Effector memory CD4-positive, alpha-beta T cell (primary cell): ENCODE measurements at places on chromosomes 12 and 14.

GRCh38 chr12:5498076-5498475 is 66.2 kb downstream of the NTF3 start:
- DNase-seq: no peak

DNA sequence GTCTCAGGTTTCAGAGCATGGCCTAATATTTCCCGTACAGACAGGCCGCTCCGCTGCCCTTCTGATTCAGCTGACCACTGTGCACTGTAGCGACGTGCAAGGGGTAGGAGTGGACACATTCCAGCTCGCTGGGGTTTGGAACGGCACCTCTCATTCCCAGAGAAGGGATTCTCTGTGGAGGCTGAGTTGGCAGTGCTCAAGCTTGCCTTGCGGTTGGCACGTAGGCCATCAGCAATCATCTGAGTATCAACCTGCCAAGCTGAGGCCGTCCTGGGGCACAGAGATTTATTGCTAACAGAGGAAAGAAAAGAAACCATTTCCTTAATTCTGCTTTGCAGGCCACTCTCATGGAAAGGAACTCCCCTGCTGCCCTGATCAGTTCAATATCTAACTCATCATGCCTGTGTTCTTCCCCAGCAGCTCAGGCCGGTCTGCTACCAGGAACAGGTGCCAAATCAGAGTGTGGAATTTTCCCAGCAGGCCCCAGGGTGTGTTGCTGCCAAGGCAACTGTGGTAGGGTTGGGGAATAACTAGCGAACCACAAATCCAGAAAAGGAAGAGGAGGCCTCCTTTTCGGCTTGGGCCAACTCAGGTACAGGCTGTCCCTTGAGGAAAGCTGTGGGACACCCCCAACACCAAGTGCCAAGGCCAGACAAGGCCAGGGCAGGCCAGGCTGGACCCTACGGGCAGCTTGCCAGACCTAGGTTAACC is 92.5 kb downstream of the SSPN start:
- DNase-seq: no peak

- DNase-seq: no peak
These were observed 207.7 kb downstream of the FUT8 start for GRCh38 chr14:65620195-65620594.

DNA sequence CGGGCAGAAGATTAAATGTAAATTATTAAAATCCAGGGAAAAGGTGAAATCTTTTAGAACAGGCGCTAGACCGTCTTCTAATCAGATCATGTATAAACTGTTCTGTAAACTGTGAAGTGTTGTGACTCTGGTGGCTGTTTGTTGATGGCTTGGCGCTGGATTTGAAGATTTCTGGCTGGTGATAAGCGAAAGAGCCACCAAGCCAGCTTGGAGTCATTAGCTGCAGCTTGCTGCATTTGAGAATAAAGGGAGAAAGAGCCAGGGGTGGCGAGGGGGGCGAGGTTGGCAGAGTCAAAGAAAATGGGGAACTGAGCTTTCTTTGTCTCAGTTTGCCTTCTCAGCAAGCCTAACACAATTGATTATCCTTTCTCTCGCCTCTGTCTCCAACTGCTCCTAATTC is 8.0 kb downstream of the SYNDIG1L start:
- DNase-seq: no peak

DNA sequence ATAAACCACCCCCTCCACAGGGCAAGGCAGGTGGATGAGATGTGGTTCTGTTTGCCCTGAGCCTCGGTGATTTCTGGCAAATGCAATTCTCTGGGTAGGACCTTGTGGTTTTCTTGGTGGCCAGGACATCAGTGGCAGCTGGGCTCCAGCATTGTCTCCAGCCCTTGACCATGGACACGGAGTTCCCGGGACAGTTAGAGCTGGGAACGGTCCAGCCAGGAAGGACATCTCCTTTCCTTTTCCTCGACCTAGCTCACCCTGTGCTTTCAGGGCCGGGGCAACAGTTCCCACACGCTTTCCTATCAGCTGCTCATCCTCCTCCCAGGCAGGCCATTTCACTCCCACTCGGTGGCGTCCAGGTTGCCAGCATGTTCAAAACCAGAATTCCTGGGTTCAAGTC is 9.2 kb downstream of the SERPINA4 start:
- no peak for DNase-seq

GRCh38 chr14:80570930-80571298 is 359.6 kb upstream of the DIO2 start:
- no peak for DNase-seq

GRCh38 chr12:95989504-95990123 is 6.5 kb downstream of the HAL start:
- no peak for DNase-seq

DNA sequence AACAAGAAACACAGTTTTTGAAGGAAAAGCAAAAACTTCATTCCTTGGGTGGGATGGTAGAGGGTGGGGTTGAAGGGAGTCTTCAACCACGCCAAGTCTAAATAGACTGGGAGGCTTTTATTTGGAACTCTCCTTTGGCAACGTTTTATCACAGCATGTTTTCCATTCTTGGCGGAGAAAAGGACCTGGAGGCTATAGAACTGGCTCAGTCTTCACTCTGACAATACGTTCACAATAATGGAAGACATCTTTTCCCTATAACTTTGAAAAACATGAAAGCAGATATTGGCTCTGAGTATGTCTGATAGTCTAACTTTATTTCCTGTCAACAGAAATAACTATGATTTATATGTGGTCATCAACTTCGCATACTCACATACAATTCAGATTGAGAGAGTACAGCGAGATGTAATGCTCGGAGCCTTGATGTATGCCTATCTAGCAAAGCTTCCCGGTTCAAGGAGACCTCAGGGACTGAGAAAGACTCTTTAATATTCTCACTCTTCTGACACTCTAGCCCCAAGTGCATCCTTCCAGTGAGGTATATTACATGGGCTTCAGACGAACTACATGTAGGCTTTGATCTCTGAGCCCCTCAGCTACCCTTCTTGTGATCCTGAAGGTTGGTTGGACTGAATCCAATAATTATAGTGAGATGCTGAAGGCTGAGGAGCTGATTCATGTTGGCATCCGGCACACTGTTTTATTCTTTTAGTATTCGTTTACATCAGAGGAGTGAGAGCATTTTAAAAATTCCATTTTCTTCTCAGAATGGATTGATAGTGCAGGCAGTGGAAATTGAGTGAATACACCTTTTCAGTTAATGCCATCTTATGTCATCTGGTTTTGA is 14.0 kb downstream of the TMEM30B start:
- DNase-seq: no peak

GRCh38 chr12:88108021-88108420 is 33.9 kb downstream of the CEP290 start:
- no peak for DNase-seq

DNA sequence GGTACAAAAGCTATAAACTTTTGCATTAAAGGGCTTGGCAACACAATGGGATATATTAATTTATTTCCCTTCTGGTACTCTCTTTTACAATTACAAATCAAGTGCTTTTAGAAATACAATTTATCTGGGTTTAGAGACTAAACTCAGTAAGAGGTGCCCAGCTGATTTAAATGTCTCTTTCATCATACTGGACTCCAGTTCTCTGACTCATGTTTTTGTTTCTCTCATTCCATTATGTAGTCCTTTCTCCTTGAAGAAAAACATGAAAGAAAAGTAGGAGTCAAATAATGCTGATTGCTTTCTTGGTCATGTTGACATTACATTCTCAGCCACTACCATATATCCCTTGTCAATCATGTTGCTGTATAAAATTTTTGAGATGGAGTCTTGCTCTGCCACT is 36.3 kb upstream of the CFL2 start:
- DNase-seq: no peak

DNA sequence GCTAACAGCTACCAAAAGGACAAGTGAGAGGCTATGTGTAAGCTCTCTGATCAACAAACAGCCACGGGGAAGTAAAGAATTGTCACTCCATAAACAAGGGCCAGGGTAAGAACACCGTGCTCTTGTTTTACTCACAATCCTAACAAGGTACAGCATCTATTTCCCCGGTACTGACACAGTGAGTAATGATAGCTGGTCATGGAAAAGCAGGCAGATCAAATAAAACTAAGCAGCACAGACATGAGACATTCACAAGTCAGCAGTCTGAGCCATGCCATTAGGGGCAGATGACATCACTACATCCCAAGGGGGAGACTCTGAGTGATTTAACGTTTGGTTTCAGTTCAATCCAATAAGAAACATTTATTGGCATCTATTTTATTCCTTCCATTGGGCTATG is 54.4 kb downstream of the ARL6IP4 start:
- DNase-seq: no peak

DNA sequence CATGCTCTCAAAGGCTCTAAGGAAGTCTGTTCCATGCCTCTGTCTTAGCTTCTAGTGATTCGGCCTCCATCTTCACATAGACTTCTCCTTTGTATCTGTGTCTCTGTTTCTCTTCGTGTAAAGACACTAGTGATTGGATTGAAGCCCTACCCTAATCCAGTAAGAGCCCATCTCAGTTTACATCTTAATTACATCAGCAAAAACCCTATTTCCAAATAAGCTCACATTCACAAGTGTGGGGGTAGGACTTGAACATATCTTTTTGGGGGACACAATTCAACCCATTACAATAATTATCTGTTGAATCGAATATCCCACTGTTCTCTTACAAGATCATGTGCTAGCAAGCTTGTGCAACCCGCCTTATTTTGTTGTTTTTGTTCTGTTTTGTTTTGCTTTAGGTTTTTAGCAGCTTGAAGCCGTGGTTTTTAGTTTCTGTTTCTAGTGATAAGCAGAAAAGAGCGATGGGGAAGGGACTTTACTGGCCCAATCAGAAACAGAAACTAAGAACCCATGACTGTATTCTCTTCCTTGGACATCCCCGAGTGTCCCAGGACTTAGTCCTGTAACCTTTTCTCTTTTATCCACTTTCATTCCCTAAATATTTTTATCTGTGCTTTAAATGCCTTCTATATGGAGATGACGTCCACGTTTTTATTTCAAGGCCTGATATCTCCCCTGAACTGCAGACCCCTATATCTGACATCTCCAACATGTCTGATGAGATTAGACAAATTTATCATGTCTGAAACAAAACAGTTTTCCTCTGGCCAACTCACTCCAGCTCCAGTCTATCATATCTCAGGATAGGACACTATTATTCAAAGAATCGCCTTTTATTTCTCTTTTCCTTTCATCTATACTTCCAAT is 353.0 kb downstream of the CCDC91 start:
- no peak for DNase-seq

GRCh38 chr12:25708661-25709060 is 155.6 kb upstream of the LMNTD1 start:
- DNase-seq: no peak

DNA sequence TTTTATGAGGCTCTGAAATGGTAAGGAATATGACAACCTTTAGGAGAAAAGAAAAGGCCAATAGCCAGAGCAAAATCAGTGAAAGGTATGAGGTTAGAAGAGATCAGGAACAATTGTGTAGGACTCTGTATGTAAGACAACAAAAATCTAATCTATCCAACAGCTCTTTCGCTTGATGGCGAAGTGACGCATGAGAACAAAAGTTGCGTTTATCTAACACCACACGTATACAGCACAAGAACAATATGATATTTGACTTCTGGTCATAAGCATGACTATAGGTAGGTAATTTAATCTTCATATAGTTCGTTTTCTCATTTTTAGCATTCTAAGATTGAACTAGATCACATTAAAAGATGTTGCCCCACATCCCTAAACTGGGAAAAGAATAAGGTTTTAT is 1.5 kb downstream of the CLECL1 start:
- no peak for DNase-seq

DNA sequence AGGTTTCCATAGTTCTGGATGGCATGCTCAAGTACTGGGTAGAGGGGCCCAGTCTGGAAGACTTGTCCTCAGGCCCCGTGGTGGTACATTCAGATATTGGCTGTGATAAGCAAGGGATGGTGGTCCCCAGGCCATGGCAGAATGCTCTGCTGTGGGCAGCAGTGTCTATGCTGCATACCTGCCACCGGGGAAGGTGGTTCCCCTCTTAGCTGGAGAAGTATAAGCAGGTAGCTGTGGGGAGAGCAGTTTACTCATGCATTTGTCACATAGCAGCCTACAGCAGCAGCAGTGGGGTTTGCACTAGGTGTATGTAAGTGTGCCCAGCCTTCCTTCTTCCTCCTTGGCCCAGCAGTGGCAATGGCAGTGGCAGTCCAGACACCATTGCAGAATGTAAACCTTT is 69.3 kb upstream of the ADAMTS20 start:
- no peak for DNase-seq

DNA sequence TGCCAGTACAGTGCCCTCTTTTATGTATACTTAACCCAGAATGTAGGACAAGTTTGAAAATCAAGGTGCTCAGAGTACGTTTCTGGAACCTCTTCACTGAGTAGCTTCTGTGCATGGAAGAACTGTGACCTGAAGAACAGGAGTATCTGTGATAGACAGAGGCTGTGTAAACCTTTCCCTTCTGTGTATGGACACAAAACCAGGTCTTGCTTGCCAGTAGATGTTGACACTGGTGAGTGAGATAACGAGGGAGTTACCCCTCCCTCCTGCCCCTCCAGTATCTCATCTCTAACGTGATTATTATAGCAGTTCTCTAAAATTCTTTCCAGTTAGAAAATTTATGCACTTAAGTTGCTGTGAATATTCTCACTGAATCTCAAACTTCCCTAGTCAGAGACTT is 170.8 kb downstream of the RPL10L start:
- DNase-seq: no peak

- no peak for DNase-seq
These were observed 84.4 kb downstream of the ARF6 start for GRCh38 chr14:49977126-49977841.

DNA sequence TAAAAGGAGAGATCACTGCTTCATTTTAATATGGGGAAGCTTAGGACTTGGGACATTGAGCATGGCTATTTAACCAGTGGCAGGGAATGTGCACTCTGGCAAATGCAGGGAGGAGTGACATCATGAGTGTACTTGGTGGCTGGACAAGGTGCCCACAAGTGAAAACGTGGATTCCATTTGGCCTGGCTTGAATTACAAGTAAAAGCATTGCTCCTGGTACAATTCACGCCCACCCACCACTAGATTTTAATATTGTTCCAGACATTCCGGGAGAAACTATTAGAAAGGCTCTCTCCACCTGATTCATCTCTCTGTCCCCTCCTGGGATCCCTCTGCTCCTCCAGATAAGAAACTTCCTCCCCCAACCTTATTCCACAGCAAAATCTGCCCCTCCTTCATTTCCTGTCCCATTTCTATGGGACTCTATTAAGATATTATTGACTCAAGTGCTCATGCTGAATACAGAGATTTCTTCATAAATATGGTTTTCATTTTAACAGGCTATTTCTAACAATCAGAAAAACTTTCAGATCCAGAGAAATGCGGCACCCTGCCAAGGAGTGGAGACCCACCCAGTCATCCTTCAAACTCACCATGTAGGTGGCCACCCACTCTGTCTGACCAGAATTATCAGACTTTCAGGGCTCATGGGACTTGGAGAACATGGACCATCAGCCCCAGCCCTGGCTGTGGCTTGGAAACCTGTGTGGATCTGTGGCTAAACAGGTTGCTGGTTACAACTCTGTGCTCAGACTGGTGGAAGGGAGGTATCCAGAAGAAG is 43.2 kb downstream of the SSPN start:
- DNase-seq: no peak

- DNase-seq: no peak
These were observed 289.8 kb downstream of the GRIN2B start for GRCh38 chr12:13691598-13691997.
